Caudate nucleus (tissue), 63 donors: ENCODE measurements at places on chromosomes 4 and X.

GRCh38 chr4:4766564-4766963, 92.9 kb upstream of the MSX1 start:
- no peak for DNase-seq

DNA sequence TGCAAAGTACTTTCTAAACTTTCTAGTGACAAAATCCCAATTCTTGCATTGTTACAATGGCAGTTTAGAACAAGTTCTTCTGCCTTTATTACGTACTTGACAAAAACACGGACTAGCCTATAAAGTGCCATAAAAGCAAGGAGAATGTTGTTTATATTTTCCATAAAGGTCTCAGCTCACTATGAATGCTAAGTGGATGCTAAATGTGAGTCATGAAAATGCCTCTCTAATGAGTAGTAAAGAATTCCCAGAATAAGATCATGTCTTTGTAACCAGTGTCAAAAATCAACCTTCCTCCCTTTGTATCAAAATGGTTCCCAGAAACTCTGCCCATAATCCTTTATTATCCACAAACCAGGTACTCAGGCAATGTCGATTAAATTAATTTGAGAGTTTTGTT, 539.8 kb upstream of the SLIT2 start:
- no peak for DNase-seq

DNA sequence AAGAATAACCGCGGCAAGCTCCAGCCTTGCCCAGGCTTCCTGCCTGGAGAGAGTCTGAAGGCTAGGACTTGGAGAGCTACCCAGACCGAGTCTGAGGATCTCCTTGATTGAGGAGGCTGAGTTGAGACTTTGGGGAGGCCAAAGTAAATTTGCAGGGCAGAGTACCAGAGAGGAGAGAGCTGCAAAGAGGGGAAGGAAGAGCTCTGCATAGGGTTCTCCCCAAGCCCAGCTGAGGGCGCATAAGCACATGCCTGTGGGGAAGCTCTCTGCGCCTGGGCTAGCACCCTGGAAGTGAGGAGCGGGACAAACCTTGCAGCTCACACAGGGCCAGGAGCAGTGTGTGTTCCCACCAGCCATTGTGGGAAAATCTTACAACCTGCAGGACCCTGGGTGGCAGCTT, 56.1 kb downstream of the FAM193A start:
- DNase-seq: no peak

DNA sequence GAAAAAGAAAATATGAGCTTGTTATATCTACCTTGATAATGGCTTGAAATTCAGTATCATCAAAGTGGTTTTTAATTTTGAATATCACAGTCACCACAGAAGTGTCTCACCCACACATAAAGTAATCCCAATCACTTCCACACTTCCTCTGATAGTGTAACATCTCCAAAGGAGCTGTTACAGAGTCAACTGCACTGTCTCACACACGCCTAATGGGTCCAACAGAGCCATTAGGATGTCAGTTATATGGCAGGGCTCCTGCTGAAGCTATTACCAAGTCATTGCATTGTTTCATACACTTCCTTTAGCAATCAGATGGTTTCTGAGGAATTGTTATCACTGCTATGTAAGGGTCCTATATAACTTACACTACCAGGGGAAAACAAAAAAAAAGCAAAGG, 432.1 kb upstream of the TEX13C start:
- no peak for DNase-seq

DNA sequence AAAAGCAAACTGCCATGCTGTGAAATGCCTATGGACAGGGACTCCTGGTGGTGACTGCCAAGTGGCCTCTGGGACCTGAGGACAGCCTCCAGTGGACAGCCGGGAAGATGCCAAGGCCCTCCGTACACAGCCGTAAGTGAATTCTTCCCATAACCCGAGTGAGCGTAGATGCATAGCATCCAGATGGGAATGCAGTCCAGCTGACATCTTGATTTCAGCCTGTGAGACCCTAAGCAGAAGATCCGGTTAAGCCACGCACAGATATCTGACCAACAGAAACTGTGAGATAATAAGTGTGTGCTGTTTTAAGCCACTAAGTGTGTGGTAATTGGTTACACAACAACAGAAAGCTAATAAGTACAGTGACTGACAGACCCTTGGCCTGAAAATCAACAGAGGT, 55.9 kb downstream of the TMEM156 start:
- DNase-seq: no peak

GRCh38 chr4:13543032-13543838, 1.1 kb downstream of the NKX3-2 start:
- no peak for DNase-seq

DNA sequence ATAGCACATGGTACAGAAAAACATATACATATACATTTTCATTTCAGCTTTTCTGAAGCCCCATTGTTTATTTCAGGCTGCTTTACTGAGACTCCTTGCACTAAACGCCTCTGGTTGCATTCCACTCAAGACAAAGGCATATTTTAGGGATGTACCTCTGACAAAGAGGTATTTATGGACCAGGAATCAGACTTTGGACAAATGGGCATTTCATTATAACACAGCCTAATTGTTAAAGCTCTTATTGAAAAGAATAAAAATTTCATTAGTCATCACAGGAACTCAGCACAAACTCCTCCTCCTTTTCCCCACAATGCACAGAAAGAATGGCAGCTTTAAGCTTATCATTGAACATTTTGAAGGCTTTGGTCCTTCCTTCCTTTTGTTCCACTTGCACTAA, 62.9 kb upstream of the UGT8 start:
- DNase-seq: no peak

GRCh38 chr4:112184438-112184837, 39.2 kb downstream of the FAM241A start:
- no peak for DNase-seq

DNA sequence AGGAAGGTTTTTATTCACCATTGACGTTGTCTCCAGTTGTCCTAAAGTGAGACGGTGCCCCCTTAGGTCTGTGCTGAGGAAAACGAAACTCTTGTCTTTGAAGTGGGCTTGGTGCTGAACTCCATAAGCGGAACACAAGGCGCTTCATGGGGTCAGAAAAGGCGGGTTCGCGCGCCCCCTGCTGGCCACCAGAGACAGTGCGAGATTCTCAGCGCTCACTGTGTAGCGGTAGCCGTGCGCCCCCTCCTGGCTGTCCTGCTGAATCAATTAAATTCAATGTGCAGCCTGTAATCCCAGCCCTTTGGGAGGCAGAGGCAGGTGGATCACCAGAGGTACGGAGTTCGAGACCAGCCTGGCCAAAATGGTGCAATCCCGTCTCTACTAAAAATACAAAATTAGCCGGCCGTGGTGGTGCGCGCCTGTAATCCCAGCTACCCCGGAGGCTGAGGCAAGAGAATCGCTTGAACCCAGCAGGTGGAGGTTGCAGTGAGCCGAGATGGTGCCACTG, 64.1 kb downstream of the RLIM start:
- DNase-seq: peak; percentile 44

- DNase-seq: no peak
Observed at GRCh38 chr4:6217716-6218381, 17.5 kb upstream of the JAKMIP1 start.

GRCh38 chrX:103503163-103503852, 16.0 kb downstream of the RAB40A start:
- DNase-seq: no peak

DNA sequence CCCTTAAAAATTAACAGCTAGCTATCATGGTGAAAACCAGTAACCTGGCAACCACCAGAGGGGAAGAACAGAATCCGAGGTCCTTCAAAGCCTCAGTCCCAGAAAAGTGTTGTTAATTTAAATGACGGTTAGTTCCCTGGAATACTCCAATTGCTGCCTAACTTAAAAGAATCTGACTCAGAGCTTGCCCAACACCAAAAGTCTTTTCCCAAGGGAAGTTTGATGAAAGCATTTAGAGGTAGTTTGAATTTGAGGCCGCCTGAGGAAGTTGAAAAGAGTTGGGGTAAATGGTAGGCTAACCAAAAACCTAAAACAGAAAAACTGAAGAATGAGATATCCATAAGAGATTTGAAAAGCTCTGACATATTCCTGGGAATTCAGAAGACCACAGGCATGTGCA, 46.6 kb downstream of the IL13RA2 start:
- DNase-seq: no peak

DNA sequence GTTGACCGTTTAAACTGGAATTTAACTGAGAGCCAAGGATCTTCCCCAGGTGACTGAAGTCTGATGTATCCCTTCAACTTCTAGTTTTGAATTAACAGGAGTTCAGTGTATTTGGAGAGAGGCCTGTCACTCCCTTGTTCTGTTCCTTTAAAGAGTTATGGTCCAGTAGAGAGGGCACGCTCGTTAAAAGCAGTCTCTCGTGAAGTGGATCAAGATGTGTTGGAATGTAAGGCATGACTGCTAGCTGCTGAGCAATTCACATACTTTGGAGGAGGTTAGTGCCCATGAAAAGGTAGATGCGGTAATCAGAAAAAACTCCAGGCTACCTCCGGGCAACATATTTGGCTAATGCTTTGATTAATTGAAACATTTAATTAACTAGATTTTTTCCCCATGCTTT, 65.7 kb downstream of the SHROOM2 start:
- no peak for DNase-seq

GRCh38 chr4:10962246-10962645, 277.7 kb upstream of the CLNK start:
- no peak for DNase-seq

GRCh38 chr4:25890571-25891485, 23.2 kb upstream of the SMIM20 start:
- DNase-seq: no peak

GRCh38 chrX:135112096-135112729, 8.1 kb downstream of the ETDB start:
- DNase-seq: no peak

DNA sequence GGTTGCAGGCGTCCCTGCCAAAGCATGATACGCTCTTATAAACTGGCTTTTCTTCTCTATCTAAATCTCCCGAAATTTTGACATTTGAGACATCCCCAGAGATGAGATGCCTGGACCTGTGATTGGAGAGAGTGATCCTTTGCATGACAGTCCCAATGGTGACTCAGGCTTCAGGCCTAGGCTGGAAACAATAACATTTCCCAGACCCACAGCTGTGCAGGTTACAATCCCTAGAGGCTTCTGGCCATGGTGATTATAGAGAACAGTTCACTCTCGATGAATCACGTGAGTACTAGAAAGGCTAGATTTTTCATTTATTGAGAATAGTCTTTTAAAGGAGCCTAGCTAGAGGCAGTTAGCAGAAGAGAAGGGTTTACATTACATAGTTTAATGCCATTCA, 75.9 kb downstream of the SPATA18 start:
- no peak for DNase-seq

GRCh38 chrX:39289827-39290226, 488.6 kb downstream of the MID1IP1 start:
- DNase-seq: no peak

DNA sequence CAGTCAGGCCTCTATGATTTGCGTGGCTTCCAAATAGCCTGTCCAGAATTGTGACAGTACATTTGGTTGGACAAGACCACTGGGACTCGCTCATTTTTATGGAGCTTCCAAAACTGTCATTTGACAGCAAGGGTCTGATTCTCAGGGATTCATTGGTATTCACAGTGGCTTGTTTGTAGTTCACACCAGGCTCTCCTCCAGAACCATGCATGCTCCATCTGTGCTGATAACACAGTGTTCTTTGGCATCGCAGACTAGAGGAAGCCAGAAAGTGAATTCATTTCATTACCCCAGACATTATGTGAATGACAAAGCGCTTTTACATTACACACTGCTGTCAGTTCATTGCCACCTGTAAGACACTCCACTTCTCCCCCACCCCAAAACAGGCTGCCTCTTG, 208.3 kb downstream of the ARHGAP10 start:
- no peak for DNase-seq

GRCh38 chr4:10172278-10172921, 55.8 kb upstream of the WDR1 start:
- no peak for DNase-seq

DNA sequence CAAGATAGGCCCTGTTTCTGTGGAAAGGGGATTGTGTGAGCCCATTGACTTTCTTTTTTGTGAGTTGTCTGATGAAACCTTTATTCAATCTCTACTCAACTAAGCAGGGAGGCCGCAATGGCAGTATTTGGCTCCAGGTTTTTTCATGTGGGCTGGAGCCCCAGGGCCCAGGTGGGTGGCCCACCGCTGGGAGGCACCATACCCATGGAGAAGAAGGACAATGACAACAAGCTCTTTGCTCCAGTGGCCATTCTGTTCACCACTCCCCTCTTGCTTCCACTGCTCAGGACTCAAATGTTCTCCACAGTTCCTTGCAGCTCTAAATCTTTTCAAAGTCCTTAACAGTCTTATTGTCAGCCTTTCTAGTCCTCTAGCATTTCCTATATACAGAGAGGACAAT, 54.1 kb downstream of the HOPX start:
- DNase-seq: no peak

DNA sequence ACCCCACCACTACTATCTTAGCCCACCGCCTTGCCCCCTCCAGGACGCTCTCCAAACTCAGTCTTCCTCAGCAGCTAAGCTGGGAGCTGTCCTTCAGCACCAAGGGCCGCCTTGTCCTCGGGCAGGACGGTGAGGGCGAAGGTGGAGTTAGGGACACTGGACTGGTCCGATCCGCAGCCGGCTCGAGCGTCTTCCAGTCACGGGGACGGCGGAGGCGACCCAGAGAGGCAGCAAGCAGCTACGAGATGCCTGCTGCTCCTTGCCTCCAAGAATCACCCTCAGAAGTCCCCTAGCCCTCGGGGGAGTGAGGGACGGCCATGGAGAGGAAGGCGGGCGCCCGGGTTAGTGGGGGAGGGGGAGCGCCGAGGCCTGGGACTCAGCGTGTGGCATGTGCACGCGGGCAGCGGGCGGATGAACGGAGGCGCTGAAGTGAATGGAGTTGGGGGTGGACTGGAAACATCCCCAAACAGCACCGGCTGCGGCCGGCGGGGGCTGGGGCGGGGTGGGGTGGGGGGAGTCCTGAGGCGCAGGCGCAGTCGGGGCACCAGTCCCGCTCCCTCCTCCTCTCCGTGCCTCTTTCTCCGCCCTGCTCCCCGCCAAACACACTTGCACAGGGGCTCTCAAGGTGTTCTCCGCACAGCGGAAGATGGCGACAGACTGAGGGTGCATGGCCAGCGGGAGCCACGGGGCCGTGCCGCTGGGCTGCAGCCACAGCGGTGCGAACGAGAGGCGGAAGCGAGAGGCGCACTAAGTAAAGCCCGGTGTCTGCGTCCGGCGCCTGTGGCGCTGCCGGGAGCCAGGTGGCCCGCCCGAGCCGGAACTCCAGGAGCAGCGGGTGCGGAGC, at the start of gene NALF2:
NALF2 (plus strand) TSS at position 545 of the 844 bp plus-strand sequence. CDS start 957 bp downstream, outside the sequence.
- peak; percentile 57 for DNase-seq

GRCh38 chr4:31052519-31052918, 332.4 kb downstream of the PCDH7 start:
- no peak for DNase-seq

DNA sequence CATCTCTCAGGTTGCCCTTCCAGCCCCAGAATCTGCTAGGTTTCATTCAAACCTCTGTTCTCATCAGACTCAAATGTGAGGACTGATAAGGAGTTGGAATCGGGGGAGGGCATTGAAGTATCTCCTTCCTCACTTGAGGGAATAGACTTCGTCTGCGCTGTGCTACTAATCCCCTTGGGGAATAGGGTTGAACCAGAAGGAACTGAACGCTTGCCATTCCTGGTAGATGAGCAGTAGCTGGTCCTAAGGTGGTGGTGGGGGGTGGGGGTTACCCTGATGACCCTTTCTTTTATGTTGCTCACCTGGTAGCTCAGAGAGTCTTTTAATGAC, 692 bp upstream of the SLC9A7 start:
- no peak for DNase-seq

GRCh38 chr4:149166365-149166764, 649.3 kb downstream of the IQCM start:
- DNase-seq: no peak

- no peak for DNase-seq
Observed at GRCh38 chr4:102343964-102344519, 1.2 kb downstream of the SLC39A8 start.

- no peak for DNase-seq
Observed at GRCh38 chrX:56029188-56029587, 203.0 kb upstream of the KLF8 start.

- DNase-seq: no peak
Observed at GRCh38 chr4:188872809-188873208, 733.6 kb downstream of the TRIML1 start.
